Activated T-helper 2 cell treated with anti-CD3 and anti-CD28 coated beads, Interferon-gamma antibody, Interleukin-2, Interleukin-4, amounts not matched to agents 10 μg/mL and 5 μg/mL and 100 μg/mL, durations not matched to agents 14 hours and 24 hours and 36 hours (primary cell): ENCODE measurements at places on chromosomes 5 and 9.

DNA sequence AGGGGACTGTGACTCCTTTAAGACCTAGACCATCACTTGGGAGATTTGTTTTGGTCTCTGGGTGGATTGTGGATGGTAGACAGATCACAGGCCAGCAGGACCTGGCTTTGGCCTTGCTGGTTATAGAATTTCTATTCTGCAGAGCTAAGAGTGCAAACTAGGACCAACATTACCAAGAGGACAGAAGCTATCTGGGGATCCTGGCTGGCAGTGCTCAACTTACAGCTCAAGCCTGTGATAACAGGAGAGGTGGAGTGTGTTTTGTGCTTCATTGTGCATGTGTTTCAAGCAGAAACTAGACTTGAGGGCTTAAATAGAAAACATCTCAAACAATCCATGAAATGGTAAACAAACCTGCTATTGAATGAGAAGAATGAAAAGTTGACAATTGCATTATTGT is 106.7 kb downstream of the ZNF462 start:
- DNase-seq: no peak
- no peaks in the 10 kb centered on the region for H3K4me1 ChIP-seq
- H3K4me3 ChIP-seq: no peak overlapping the region

DNA sequence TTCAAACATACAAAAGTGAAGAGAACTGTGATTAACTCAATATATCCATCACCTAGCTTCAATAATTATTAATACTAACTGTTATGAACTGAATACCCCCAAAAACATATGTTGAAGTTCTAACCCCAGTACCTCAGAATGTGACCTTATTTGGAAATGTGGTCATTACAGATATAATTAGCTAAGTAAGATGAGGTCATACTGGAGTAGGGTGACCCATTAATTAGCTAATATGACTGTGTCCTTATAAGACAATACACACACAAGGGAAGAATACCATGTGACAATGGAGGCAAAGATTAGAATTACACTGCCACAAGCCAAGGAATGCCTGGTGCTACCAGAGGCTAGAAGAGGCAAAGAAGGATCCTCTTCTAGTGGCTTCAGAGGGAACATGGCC is 7.8 kb downstream of the RRAGA start:
- H3K36me3 ChIP-seq: peaks cover 81% of the 10 kb centered on the region
- no peak overlapping the region for H3K27ac ChIP-seq
- no peak for DNase-seq
- no peak overlapping the region for H3K4me3 ChIP-seq
- H3K4me1 ChIP-seq: peaks cover 14% of the 10 kb centered on the region
- no peaks in the 10 kb centered on the region for H3K27me3 ChIP-seq

DNA sequence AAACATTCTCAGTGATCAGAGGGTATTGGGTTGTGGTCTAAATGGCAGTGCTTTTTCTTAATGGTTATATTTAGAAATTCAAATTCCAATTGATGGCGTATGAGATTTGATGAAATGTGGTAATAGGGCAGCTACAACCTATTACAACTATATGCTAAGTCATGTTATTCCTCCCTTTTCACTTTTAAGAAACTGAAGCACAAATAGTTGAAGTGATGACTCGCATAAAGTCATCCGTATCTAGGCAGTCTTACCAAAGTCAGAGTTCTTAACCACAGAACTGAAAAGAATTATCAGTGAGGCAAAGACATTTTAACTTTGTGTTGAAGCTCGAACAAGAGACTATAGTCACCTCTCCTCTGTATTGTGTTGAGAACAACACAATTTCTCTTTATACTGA is 28.2 kb downstream of the C9orf152 start:
- H3K27me3 ChIP-seq: no peaks in the 10 kb centered on the region
- no peak overlapping the region for H3K4me3 ChIP-seq
- no peak overlapping the region for H3K27ac ChIP-seq
- H3K4me1 ChIP-seq: peaks cover 16% of the 10 kb centered on the region

- no peaks in the 10 kb centered on the region for H3K36me3 ChIP-seq
- no peak for DNase-seq
- H3K27ac ChIP-seq: no peak overlapping the region
- H3K4me3 ChIP-seq: no peak overlapping the region
- peaks cover 18% of the 10 kb centered on the region for H3K27me3 ChIP-seq
Measured at GRCh38 chr5:38467353-38468040, 88.9 kb downstream of the LIFR start.

DNA sequence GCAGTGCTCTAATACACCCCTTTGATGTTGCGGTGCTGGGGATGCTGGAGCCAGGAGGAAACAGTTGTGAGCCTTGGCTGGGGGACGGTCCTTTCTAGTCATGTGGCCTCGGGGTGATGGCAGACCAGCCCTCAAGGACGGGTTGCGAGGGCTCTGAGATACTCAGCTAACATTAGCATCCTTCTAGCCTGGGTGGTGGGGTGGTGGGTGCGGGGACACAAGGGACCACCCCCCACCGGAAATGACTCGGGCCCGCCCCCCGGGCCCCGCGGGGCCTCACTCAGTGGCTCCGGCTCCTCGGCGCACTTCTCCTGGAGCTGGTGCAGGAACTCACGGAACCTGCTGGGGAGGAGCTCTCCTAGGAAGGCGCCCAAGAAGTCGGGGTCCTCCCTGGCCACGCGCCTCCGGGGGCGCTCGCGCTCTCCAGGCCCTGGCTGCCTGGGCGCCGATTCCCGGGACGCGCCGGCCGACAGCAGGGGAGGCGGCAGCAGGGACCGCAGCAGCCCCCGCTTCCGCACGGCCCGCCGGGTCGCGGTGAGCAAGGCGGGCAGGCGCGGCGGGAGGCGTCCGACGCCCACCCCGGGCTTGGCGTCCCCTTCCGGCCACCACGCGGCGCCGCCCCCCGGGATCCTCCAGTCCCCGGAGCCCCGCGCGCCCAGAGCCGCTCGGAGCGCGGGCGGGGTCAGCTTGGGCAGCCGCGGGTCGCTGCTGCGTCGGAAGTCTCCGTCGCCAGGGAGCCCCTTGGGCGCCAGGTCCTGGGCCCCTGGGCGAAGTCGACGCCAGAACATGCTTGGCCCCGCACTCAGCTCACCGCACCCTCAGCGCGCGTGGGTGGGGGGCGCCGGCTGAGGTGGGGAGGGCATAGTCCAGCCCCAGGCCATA is 873 bp downstream of the C9orf50 start:
- peak overlapping the region; percentile 33 for H3K4me3 ChIP-seq
- peaks cover 24% of the 10 kb centered on the region for H3K27me3 ChIP-seq
- no peak for DNase-seq
- H3K4me1 ChIP-seq: peaks cover 12% of the 10 kb centered on the region
- no peak overlapping the region for H3K27ac ChIP-seq
- H3K36me3 ChIP-seq: peaks cover 2% of the 10 kb centered on the region

- DNase-seq: no peak
- peaks cover 7% of the 10 kb centered on the region for H3K4me1 ChIP-seq
- H3K27ac ChIP-seq: no peak overlapping the region
- no peaks in the 10 kb centered on the region for H3K27me3 ChIP-seq
- no peak overlapping the region for H3K4me3 ChIP-seq
Measured at GRCh38 chr5:180139731-180140055, 68.1 kb upstream of the RNF130 start.
